A549 (cell line): ENCODE measurements at places on chromosomes 7 and 10. TPM values are rescaled to one million over a fixed set of nuclear protein-coding genes. Genes with fewer than 3 reads are reported as not detected.

GRCh38 chr7:92244808-92245486, 767 bp downstream of the KRIT1 start:
- DNase-seq: no peak

DNA sequence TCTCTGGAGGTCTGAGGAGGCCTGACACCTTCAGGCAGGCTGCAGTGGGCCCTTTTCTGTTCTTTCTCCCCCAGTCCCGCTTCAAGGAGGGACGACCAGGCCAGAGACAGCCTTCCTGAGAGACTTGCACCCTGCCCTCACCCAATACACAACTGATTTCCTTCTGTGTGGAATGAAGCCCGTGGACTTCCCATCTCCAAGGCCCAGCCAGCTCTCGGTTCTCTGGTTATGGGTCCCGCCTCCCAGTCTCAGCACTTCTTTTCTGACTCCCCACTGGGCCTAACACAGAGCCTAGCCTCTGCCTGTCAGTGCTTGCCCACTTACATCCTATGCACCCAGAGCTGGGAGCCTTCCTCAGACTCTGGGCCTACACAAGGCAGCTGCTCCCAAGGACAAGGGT, 24.1 kb upstream of the ADCYAP1R1 start:
- DNase-seq: no peak

DNA sequence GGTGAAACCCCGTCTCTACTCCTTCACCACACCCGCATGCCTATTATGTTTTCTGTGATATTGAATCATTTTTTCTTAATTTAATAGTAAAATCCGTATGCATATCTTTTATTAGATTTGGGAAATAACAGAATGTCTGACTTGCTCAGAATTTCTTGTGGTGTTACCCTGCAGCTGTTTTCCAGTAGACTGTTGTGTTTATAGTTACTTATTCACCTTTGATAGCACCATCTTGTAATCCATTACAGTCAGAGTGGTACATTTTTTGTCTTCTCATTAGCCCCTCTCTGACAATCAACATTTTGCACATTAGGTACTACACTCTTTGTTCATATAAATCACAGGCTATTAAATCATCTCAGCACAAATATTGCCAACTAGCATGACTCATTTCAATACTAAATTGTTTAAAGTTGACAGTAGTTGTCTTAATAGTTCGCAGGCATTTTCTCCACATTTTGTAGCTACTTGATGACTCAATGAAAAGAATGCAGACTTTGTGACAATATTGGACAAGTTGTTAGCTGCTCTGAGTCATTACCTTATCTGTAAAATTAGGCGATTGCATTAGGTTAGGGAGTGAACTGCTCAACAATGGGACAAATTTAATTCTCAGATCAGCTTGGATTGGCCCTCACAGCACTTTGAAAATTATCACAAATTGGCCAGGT, 17.8 kb upstream of the SLC16A12 start:
- DNase-seq: peak; percentile 41

- peak; percentile 83 for DNase-seq
Measured at GRCh38 chr7:29684787-29685650, 121.3 kb upstream of the WIPF3 start.

- no peak for DNase-seq
Measured at GRCh38 chr7:24884401-24884800, 95.6 kb downstream of the OSBPL3 start.

COL26A1 gene
- polyA plus RNA-seq: 0.46 to 0.52 TPM (median 0.47 TPM) in 3 replicates

GIMAP1 gene
- not detected in 3 replicates for polyA plus RNA-seq

ANKRD30A gene
- polyA plus RNA-seq: 0.83 to 1.0 TPM (median 0.97 TPM) in 3 replicates
